ENCODE measurements at places on chromosomes 7 and 10.

GRCh38 chr10:89203237-89203636, 3.9 kb downstream of the CH25H start:
- DNase-seq: no peak

- DNase-seq: no peak
Observed at GRCh38 chr7:68432585-68432984, 1165.7 kb upstream of the AUTS2 start.

DNA sequence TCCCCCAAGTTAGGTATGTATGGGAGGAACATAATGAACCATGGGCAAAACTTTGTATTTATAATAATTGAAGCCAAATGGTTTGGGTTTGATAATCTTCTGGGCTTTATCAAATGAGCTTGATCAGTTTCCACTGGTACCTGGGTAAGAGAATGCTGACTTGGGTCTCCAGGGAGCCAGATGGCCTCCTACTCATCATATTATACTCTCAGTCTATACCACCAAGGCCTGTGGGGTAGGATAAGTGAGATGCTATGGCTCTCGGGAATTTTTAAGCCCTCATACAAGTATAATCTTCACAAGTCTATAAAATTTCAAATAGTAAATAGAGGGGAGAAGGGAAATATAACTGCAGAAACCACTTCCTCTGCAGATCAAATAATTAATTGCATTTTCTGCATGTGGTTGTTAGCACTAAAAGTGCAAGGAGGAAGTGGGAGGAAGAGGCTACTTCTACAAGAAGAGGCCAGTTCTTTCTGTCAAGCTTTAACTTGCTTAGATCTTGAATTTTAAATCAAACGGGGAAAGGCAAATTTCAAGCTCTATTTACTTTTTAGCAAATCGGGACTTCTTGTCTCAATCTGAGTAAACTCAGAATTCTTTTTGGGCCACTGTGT, 349.0 kb downstream of the SORCS1 start:
- no peak for DNase-seq

DNA sequence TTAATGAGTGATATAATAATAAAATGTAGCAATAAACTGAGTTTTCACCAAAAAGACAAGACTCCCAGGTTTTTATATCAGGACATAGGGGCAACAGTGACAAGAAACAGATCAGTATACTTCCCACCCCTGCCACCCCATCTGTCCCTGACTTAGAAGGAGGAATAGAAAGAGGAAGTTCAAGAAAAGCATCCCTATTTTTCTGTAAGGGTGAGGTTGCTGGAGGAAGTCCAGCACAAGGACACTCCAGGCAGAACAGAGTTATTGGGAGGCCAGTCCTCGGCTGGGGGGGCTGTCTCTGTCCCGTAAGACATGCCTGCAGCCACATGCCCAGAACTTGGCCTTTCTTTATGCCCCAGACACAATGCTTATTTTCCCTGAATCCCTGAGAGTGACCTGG, 16.5 kb upstream of the TLX1 start:
- DNase-seq: no peak

GRCh38 chr7:43469051-43469450, 113.9 kb upstream of the STK17A start:
- DNase-seq: no peak

DNA sequence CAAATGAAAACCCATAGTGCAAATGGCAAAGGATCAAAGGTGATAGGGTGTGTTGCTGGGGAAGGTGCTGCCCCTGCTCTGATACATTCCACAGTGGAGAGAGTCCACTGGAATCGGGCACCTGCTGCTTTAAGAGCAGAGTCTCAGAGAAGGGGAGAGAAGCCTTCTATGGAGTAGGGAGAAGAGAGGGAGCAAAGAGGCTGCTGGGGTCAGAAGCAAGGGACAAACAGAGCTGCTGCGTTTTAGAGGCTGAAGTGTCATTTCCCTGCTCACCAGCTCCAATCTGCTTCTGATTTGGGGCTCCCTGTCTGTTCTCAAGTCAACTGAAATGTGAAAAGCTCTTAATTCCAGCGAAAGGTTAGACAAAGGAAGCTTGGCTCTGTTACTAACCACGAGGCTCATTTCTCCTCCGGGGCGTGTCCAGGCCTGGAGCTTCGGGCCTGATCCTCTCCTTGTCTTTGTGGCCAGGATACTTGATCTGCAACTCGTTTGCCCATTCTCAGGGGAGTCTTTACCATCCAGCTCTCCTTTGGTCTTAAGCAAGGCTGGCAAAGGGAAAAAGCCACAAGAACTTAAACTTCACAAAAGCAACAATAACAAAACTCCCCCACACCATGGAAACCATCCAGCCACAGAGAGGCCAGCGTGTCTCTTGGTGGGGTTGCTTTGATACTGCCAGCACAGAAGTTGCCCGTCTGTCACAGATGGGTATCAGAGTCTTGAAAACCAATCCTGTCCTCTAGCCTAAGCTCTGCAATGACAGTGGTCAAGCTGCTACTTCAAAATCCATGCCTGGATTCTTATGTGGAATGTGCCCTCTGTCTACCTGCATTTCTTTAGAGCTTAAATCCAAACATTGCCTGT, 692.6 kb downstream of the SUGCT start:
- DNase-seq: no peak

GRCh38 chr10:48236199-48236621, 38.3 kb downstream of the FRMPD2 start:
- no peak for DNase-seq

DNA sequence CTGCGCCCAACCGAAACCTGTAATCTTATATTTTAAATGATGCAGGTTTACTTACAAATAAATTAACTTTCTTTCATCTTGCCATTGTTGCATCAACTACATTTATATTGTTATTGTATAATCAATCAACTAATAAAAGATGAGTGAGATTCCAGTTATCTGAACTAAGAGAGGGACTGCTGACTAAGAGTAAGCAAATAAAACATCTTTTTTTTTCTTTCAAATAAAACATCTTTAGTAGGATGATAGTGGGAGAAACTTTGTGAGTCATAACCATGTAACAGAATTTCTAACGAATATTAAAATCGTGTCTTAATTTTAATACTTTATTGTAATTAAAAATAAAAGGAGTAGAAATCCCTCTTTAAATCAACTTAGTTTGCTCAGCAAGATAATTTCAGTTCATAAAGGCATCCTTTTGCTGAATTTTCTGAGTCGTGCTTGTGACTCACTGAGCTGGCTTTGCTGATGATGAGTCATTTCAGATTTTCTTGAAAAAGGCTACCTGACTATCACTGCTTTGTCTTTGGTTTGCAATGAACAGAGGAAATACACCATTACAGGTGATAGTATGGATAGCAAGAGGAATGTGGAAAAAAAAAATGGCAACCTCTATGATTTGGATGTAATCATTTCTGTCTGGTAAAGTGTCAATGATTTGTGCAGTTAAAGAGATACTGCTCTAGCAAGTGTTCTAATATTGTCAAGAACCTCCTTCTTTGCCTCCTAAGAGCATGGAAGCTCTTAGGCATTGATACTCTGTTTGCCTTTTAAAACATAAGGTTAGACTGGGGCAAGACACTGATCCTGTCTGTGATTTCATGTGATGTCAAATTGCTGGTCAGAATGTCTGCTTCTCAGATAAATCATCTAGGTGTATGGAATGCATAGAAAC, 119.5 kb downstream of the GPR158 start:
- DNase-seq: no peak

- no peak for DNase-seq
Observed at GRCh38 chr10:111015181-111015580, 61.6 kb upstream of the ADRA2A start.

GRCh38 chr10:103541616-103542015, 48.1 kb downstream of the NEURL1 start:
- no peak for DNase-seq
